ENCODE measurements at places on chromosomes 4 and X.

- no peak for DNase-seq
Measured at GRCh38 chrX:77937291-77937690, 26.8 kb downstream of the ATP7A start.

GRCh38 chr4:76238236-76238635 lies 13.3 kb upstream of the FAM47E start:
- DNase-seq: no peak

DNA sequence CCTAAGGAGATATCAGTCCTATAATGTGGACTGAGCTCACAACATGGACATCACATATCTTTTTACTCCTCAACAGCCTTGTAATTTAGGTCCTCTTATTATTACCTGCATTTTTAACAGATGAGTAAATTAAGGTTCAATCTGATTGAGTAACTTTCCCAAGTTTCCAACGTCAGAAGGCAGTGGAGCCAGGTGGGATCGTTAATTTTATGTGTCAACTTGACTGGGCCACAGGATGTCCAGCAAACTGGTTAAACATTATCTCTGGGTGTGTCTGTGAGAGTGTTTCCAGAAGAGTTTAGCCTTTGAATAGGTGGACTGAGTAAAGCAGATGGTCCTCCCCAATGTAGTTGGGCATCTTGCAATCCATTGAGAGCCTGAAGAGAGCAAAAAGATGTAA lies 59.0 kb upstream of the SLIT2 start:
- no peak for DNase-seq

DNA sequence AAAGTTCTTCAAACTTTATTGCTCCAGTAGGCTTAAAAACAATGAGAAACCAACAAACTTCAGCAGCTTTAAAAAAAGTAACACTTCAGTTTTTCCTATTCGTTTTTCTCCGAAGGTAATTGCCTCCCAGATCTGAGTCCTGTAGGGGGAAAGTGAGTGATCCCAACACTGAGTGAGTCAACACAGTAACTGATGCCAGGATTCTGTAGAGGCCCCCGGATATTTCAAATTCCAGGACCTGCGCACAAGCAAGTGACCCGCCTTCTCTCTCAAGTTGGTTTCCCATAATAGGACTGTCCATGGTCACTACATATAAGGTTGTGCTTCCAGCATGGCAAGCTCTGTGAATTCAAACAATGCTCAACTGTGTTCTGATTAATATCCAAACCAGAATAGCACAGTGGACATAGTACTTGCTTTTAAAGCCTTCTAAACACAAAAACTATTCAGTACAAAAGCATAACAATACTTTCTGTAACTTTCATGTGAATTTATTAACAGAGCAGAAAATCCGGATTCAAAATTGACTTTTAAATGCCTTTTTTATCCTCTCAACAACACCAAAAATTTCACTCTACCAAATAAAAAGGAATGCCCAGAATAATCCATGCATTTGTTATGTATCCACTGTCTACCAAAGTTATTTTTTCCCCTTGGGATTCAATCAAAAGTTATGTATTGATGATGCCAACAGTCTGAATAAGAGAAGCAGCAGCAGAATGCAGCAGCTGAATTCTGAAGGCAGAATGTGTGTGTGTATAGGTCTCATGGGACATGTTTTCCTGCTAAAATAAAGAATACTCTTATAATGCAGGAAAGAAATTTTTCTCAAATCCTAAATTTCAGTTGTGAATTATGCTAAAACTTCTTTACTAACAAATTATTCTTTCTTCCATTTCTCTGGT lies at the start of gene DMD:
Gene DMD (minus strand): TSS at position 194 of the 905 bp plus-strand sequence. CDS start 237 bp downstream, outside the sequence.
- DNase-seq: peak; percentile 87

DNA sequence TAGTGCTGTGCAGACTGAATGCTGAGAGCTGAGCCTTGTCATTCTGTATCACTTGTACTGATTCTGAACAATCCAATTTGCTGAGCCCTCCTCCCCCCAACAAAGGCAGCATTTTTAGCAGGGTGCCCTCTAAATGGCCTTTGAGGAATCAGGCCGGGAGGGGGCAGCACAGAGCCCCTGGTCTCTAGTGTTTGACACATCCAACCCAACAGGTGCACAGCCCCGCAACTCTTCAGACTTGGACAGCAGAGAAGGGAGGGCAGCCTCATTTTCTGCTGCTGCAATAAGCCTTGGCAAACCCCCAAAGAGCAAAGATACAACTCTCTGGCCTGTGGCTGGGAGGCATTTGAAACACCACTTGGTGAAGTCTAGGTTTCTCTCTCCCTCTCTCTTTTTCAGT lies 3.4 kb downstream of the ATP1B4 start:
- DNase-seq: peak; percentile 28

DNA sequence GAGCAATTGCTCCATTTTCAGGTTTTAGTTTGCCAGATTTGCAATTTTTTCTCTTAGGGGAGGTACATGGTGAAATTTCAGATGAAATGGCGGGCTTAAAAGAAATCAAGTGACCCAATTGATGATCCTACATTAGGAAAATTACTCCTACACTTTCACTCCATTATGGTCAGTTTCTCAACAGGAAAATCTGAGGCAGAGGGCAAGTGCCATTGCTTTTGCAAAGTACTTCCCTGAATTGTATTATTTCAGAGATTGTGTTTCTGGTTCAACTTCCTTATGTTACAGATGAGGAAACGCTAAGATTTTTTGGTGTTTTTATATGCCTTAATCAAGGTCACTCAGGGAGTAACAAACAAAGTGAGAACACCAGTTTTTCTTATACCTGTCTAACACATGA lies 302.2 kb downstream of the ARAP2 start:
- no peak for DNase-seq

GRCh38 chr4:88163336-88163735 lies 4.9 kb upstream of the ABCG2 start:
- DNase-seq: no peak

DNA sequence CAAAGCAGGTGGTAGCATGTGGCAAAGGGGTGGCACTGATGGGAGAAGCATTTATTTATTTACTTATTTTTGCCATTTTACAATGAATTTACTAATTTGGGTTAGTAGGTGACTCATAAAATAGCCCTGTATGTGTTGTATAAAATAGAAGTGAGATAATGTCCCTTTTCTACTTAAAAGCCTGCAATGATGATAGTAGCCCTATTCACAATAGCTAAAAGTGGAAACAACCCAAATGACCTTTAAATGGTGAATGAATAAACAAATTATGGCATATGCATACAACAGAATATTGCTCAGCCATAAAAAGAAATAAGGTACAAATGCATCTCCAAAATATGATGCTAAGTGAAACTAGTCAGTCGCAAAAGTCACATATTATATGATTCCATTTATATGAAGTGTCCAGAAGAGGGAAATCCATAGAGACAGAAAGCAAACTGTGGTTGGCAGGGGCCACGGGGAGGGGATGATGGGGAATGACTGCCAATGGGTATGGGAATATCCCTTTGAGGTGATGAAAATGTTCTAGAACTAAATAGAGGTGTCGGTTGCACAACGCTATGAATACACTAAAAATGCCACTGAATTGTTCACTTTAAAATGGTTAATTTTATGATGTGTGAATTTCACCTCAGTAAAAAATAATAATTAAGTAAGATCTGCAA lies 35.8 kb upstream of the FAM9C start:
- DNase-seq: no peak

- no peak for DNase-seq
Measured at GRCh38 chrX:132489578-132490419, 961 bp upstream of the MBNL3 start.

GRCh38 chrX:16788477-16788876 lies 2.2 kb downstream of the TXLNG start:
- no peak for DNase-seq

- no peak for DNase-seq
Measured at GRCh38 chr4:60948008-60948407, 252.1 kb upstream of the ADGRL3 start.

Measured in pons (tissue), 1 donor.